Stimulated activated CD8-positive, alpha-beta memory T cell treated with anti-CD3 and anti-CD28 coated beads, Interleukin-7, amount 100 ng/mL, for 1 hour (primary cell): ENCODE measurements at places on chromosomes 2 and 18.

DNA sequence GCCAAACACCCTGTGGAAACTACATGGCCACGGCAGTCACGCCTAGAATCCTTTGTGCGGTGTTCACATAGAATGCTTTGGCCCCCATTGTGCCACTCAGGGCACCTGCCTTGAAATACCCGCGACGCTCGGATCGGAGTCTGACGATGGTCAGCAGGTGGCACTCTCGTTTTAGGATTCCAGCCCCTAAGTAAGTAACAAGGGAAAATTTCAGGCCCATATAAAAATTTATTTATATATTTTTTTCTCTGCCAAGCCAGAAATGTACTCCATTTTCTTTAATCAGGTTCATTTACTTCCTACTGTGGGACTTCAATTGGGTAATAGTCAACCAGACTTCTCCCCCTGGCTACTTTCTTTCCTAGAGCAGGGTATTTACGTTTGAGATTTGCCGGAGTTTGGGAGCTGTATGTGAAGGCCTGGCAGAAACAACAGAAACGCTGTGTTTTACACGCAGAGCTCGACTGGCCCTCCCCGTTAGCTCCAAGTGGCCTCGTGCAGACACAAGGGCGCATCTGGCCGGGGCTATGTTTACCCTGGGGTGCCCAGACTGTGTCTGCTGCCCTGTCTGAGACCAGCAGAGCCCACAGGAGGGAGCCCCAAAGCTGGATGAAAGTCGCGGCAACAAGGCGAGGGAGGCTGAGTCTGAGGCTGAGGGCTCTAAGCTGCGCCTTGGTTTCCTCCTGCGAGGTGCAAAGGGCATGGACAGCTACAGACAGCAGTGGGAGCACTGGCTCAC, 41.6 kb downstream of the LRRC30 start:
- no peak for DNase-seq

DNA sequence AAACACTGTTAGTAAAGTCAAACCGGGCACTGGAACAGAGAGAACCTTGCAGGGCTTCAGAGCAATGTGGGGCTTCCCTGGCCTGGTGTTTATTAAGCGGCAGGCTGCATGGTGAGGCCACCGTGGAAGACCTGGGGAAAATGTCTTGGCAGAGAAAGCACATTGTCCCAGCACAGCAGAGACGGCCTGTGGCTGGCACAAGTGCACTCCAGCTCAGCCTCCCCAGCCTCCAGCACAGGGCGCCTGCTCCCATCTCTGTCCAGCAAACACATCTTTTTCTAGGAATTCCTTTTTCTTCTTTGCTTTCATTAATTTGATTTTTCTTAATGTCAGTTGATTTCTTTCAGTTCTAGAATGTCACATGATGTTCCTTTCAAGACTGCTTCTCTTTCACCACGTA, 138.2 kb upstream of the NFATC1 start:
- DNase-seq: no peak

- no peak for DNase-seq
Observed at GRCh38 chr2:73930386-73930785, 3.7 kb downstream of the DGUOK start.

DNA sequence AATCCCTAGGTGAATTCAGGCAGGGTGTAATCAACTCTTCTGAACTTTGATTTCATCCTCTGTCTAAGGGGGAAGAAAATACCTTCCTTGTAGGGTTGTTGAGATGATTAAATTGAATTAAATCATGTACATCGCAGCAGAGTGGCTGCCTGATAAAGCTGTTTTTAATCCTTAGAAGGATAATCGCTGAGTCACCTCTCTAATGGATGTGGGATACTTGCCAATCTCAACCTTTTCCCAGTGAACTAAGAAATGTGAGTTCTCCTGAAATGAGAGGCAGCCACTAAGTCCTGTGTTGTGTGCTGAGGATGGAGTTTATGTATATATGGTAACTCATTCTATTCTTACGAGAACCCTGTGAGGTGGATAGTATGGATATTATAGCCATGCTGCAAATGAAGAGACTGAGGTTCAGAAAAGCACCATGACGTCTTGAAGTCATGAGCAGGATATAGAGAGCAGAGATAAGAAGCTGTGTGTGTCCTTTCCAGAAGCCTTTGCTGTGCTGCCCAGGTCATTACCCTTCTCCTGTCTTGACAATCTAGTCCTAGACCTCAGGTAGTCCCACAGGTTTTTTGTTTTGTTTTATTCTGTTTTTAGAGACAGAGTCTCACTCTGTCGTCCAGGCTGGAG, 93.3 kb downstream of the HNRNPLL start:
- DNase-seq: no peak

DNA sequence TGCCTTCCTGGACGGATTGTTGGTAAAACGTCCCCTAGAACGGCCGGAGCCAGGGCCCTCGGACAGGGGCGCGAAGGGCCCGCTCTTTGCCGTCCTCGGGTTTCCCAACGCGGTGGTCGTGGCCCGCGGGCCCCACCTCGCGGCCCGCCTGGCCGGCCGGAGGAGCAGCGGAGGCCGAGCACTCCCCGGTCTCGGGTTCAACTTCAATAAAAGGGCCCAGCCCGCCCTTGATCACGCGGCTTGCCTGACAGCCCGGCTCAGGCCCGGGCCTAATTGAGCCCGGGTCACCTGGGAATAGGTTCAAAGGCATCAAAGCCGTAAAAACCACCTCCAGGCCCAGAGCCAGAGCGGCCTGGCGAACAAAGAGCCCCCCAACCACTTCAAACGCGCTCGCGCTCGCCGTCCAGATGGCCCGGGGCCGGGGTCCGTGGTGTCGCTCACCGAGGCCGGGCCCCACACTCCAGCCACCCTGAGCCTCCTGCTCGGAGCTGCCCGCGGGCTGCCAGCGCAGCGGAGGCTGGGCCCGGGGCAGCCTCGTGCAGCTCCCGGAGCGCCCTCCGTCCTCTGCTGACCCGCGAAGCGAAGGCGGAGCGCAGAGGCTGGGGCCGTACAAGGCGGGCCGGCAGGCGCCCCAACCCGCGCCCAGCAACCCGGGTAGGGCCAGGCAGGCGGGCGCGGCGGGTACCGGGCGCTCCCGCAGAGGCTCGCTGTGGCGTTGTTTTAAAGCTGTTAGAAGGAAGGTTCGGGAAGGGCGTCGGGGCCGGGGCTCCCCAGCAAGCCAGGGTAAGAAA, 1.1 kb upstream of the TWIST2 start:
- no peak for DNase-seq

DNA sequence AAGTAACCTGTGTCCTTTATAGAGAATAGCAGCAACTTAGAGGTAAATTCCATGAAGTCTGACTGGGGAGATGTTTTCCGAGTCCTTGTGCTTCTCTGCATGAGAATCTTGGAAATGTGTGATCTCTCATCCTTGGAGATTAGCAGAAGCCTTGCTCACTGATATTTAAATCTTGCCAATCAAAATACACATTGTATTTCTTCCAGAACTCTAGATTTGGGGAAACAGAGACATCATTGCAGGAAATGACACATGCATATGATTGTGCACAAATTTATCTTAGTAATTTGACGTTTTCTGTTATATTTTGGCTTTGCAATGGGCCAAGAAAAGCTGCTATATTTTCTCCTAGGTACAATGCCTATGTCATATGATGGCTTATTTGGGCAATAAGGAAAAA, 182.6 kb downstream of the ZNF804A start:
- DNase-seq: no peak

GRCh38 chr2:69464575-69464974, 27.3 kb upstream of the NFU1 start:
- DNase-seq: no peak

DNA sequence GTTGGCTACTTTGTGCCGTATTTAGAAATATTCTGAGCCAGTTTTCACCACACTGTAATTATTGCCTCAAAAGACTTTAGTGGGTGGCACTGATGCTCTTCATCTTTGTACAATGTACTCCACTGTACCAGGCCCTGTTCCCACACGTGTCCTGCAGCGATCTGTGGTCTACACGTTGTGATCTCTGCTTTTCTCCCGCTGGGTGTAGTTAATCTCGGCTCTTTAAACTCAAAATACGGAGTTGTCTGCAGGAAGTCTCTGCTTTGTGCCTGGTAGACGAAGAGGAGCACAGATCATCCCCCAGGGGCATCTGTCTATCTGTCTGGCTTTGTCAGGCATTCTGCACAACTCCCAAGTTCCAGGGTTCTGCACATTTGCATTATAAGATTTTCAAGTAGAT, 12.1 kb upstream of the GREB1 start:
- DNase-seq: no peak

GRCh38 chr18:23302851-23303527, 150.1 kb upstream of the RIOK3 start:
- DNase-seq: no peak

DNA sequence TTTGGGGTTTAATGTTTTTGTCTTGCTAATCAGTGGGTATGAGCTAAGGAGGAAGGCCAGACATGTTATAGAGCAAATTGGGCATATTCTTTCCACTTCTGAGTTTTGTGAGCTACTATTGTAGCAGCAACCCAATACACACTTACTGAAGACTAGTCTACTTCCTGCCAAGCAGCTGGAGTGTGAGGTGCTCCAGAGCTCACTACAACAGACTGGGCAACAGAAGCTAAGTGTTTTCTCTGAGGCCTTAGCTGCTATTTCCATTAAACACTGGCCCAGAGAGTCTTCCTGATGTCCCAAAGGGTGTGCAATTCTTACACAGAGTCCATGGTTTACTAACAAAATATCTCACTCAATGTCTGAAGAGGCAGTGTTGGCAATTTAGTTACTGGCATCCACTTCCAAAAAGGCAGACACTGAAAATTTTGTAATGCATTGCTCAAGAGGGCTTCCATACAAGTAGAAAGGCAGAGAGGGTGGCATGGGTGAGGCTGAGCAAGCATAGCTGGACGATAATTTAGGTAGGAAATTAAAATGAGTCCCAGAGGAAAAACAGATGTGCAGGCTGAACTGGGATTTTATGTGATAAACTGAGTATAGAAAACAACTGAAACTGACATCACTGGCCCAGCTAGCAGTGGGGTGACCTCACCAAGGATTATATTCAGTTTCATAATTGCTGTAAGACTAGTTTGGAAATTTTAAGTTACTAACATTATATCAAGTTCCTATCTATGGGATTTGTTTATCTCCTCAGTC, 68.6 kb downstream of the ZC3H6 start:
- no peak for DNase-seq

- DNase-seq: no peak
Observed at GRCh38 chr2:196328088-196328680, 156.8 kb upstream of the STK17B start.

- DNase-seq: no peak
Observed at GRCh38 chr2:29115797-29116781, 874 bp downstream of the CLIP4 start.

GRCh38 chr2:120508567-120509041, 162.7 kb downstream of the INHBB start:
- DNase-seq: no peak

DNA sequence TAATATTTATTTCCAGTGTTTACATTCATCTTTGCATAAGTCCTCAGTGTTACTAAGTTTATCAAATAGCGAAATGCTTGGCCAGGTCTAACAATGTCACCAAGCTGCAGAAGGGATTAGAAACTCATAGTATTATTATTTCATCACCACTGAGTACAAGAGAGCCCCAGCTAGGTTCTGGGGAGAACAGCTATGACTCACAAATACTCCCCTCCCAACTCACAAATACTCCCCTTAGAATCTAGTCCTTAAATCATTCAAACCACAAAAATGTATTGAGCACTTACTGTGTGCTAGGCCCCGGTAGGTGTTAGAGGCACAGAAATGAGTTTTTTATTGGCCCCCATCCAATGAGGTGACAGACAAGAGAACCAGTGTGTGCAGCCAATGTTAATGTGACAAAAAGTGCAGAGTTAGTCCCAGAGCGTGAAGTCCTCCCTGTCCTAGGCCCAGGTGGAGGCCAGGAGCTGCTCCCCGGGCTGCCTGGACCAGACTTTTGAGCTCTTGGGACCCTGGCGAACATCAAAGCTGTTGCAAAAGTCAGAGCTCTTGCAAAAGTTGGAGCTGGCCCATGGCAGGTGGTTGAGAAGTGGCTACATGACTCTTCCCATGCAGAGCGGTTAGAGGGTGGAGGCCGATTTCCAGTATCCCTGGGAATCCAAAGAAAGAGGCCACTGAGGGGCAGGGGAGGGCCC, 9.8 kb downstream of the STEAP3 start:
- DNase-seq: no peak

- no peak for DNase-seq
Observed at GRCh38 chr18:56511996-56512395, 126.4 kb downstream of the TXNL1 start.

DNA sequence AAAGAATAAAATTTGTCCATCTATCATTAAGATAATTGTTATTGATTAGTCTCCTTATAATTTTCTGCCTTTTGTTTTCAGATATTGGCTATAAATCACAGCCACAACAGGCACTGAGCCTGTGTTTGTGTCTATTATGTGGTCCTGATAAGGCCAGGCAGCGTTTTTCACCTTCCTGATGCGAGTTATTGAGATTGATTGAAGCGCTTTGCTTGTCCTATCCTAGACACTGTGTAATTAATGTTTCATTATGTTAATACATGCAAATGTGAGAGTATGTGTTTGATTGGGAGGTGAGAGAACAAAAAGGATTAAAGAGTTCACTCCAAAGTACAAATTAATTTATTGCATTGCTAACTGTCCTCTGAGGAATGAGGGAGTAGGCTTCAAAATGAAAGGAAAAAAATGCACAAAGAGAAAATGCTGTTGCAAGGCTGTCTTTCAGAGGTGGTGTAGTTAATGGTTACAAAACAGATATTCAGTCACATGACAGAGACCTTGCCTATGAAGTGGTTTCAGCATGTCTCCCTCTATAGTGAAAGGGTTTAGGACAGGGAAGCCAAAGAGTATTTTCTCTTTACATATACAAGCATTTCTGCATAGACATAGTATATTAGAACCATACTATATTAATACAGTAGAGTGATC, 391.1 kb downstream of the DCC start:
- no peak for DNase-seq

DNA sequence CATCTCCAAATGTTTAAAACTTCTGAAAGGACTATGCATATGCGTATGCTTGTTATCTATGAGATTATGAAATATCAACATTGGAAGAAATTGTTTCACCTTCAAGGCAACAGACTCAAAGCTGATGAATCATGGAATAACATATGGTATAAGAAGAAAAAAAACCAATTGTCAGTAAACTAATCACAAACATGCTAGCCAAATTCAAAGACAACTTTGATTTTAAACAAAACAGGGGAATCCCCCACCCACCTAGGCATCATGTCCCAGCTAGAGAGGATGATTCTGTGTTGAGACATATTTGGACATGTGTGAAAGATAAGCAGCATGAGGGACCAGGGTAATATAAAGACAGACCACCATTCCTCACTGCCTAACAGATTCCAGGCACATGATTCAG, 147.7 kb downstream of the WDPCP start:
- DNase-seq: no peak

- DNase-seq: no peak
Observed at GRCh38 chr2:98561902-98562695, 46.2 kb downstream of the COA5 start.
